Suppressor macrophage (primary cell): ENCODE measurements at places on chromosomes 2 and 18.
A peak's percentile ranks its signal among the peaks of the same experiment; 100 is the strongest.

GRCh38 chr2:83172841-83173240 is 1286.2 kb downstream of the SUCLG1 start:
- DNase-seq: no peak

GRCh38 chr2:207876842-207877535 is 107.3 kb upstream of the FZD5 start:
- no peak for DNase-seq

- DNase-seq: no peak
These were observed 272.2 kb downstream of the TSN start for GRCh38 chr2:122027510-122028217.

DNA sequence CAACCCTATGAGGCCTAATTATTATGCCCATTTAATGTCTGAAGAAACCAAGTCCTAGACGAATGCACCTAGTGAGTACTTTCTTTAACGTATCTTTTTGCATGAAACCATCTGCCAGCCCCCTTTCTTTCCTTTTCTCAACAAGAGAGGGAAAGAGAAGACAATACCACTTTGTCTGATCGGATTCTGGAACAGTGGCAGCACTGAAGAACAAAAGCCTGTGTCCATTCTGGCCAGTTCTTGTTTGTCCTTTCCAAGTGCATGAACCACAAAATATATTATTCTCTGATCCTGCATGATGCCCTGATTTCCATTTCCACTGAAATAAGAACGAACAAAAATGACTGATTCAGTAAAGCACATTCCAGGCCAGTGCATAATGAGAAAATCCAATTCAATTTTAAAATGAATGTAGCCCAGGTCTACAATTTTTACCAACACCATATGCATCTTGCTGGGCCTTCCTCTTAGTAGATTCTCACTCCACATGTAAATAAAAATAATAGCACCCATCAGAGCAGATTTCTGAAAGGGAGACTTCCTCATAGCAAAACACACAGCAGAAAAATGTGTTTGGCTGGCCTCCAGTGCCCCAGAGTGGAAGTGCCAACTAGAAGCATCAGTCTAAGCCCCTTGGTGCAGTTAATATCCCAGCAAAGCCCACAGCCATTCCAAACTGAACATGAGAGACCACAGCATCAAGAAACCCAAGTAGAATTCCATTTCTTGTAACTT is 422.6 kb upstream of the ID2 start:
- DNase-seq: peak; percentile 70

GRCh38 chr2:56410140-56410539 is 226.3 kb downstream of the CCDC85A start:
- no peak for DNase-seq

DNA sequence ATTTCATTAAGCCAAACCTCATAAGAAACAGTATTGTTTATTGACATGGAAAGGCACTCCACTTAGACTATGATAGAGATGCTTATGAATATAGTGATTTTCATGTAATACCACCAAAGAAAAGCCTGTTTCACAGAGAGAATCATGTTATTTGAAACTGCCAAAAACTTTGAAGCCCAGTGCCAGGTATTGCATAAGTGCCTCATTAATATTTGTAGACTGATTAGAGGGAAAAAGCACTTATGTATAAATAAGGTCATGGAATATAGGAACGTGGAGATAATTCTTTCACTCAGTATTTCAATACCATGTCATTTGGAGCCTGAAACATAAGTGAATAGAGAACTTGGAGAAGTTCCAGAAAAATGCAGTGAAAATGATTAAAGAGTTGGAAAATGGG is 162.6 kb upstream of the CRIM1 start:
- no peak for DNase-seq
